Activated CD4-positive, alpha-beta T cell treated with anti-CD3 and anti-CD28 coated beads for 4 hours (primary cell): ENCODE measurements at places on chromosomes 12 and 14.

DNA sequence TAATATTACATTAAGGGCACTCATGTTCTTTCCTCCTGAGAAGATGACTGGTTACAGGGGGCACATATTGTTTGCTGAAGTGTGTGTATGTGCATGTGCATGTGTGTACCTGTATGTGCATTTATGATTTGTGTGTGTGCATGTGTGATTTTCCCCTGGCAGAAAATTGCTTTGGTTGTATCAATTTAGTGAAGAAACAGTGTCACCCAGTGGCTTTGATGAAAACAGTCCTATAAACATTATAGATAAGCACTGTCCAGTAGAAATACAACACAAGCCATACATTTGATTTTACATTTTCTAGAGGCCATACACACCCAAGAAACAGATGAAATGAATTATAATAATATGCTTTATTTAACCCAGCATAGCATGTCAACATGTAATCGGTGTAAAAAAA is 8.6 kb downstream of the PDE3A start:
- DNase-seq, result no peak

DNA sequence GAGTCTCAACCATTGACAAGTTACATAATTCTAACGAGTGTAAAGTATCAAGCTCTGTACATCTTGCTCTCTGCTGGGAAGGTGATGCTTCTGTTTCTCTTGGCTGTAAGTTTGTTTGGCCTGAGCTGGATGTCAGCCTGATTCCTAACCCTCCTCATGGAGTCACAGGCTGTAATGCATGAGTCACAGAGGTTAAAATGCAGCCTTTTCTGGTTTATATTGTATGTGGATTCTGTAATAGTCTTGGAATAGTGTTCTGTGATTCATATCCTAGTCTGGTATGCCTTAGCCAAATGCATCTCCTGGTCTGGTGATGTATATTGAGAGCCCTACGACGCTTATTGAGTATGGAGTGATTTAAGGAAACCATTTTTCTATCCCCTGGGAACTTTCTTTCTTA is 104.5 kb upstream of the FRMD6 start:
- no peak for DNase-seq

GRCh38 chr12:26466726-26467125 is 271.4 kb downstream of the SSPN start:
- no peak for DNase-seq

GRCh38 chr12:50614167-50614759 is 109.5 kb downstream of the DIP2B start:
- no peak for DNase-seq

GRCh38 chr12:51970904-51971646 is 19.6 kb downstream of the ACVR1B start:
- peak; percentile 24 for DNase-seq

GRCh38 chr14:74959596-74960180 is 4.3 kb upstream of the PGF start:
- DNase-seq, result no peak

DNA sequence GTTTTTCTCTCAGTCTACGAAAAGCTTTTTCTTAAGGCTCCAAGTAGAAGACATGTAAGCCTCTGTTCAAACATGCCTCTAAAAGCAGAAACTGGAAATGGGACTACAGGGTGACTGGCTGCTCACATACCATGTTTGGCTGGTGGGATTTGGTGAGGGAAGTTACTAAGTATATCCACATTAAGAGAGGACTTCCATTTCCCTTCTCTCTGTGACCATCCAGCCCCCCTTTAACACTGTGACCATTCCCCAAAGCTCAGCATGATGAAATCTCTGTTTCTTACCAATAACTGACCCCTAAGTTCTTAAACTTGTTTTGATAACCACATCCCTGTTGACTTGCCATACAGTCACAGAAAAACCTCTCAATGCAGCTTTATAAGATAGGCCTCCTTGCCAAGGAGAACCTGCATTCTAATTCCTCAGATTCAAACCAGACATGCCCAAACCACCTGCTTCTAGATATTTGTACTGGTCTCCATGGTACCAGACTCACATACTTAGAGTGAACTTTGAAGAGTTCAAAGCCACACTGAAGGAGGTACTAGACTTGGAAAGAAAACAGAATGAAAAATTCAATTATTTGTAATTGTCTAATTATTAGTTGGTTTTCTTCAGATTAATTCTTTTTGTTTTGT is 102.2 kb downstream of the VEZT start:
- DNase-seq, result no peak

GRCh38 chr12:13670285-13670866 is 311.0 kb downstream of the GRIN2B start:
- no peak for DNase-seq

DNA sequence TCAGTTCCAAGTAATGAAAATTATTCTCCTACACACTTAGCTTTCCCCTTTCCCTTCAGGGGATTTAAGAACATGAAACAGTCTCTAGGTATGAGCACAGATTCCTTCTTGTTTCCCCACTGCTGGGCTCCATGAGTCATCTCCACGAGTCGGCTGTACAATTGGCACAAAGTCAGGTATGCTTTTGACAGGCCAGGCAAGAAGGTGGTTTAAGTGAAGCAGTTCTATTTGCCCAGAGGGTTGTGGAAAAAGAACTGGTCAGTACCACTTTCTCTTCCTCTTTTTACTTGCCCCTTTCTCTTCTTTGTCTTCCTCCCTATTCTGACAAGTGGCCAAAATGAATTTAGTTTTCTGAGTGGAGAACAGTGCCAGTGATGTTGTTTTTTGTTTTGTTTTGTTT is 16.3 kb downstream of the DYNC1H1 start:
- no peak for DNase-seq

DNA sequence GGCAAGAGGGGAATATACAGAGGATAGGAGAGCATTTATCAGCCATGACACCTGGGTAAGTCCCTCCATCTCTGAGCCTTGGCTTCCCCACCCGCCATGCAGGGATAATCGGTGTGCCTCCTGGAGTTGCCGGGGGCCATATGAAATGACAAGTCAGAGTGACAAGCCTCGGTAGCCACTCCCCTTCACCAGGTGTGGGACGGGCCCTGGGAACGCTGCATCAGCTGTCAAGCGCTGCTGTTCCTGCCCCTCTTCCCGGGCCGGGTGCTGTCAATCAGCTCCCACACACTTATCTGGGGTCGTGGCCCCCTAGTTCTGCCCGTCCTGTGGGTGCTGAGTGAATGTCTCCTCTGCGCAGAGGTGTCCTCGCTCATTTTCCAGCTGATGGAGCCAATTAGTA is 57.2 kb downstream of the MVK start:
- DNase-seq, result no peak

DNA sequence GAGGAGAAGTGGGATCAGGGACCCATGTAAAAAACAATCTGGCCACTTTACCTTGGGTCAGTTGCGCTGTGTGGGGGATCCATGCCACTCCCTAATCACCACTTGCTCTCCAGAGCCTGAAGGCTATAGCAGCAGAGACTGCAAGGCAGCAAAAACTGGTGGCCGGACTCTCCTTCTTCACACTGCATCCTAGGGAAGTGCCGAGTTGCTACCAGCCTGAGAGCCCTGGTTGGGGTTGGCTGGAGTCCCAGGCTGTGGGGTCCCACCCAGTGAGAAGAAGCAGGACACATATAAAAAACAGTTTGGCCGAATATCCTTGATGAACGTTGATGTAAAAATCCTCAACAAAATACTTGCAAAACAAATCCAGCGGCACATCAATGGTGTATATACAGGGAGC is 341.2 kb downstream of the AEBP2 start:
- DNase-seq, result no peak

DNA sequence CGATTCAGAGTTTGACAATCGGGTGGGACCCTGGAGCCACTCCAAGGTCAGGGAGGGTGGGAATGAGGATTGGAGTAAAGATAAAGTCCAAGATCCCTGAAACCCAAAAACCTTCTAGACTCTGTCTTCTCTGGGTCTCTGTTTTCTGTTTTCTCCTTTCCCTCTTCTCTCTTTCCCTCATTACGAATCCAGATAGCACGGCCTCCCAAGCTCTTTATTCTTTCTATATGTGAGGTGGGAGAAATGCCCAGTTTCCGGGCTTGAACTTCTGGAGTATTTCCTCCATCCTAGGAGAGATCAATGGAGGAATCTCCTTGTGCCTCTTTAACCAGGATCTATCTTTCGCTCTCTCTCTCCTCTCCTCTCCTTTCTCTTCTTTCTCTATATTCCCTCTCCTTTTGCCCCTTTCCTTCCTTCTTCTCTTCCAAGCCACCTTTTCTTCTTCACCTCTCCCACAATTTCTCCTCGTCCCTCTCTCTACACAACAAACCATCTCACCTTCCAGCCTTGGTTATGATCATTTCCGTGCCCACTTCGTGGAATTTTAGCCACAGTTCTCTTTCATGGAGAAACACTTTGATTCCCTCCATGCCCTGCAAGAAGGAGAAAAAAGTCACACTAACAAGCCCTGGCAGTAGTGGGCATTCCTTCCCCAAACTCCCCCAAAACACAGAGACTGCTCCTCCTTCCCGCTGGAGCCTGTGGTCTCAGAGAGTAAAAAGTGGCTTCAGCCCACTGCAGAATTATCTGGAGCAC is 4.4 kb downstream of the TBX5 start:
- no peak for DNase-seq

DNA sequence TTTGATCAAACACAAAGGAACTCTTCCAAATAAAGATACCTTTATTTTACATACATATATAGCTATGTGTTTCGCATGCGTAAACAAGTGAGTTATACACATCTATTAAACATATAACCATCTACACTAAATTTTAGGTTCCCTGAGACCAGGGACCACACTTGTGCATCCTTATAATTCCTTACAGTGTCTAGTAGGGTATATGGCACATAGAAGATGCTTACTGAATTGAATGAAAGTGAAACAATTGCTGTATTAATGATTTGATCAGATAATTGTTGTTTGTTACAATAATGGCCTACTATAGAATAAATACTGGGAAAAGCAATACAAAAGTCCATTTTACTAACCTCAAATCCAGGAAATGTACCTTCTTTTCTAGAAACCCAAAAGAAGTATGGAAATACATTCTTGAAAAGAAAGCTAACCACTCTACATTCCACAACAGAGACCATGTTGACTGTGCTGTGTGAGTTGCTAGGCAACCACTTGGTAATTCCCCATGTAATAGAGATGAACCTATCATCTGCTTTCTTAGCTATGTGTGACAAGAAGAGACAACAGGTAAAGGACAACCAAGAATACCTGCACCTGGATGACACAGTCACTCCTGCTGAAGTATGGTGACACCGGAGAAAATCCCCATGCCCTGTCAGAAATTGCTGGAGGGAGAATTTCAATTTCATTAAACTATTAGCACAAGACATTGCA is 11.9 kb upstream of the CIPC start:
- no peak for DNase-seq

GRCh38 chr12:44812062-44812461 is 64.1 kb downstream of the NELL2 start:
- DNase-seq, result peak; percentile 53

- DNase-seq, result no peak
These were observed 213.0 kb downstream of the ADGRD1 start for GRCh38 chr12:131166717-131167116.

GRCh38 chr12:50018154-50018553 is 7.1 kb downstream of the RACGAP1 start:
- no peak for DNase-seq

- no peak for DNase-seq
These were observed 252.2 kb downstream of the BTG1 start for GRCh38 chr12:91893476-91893875.

DNA sequence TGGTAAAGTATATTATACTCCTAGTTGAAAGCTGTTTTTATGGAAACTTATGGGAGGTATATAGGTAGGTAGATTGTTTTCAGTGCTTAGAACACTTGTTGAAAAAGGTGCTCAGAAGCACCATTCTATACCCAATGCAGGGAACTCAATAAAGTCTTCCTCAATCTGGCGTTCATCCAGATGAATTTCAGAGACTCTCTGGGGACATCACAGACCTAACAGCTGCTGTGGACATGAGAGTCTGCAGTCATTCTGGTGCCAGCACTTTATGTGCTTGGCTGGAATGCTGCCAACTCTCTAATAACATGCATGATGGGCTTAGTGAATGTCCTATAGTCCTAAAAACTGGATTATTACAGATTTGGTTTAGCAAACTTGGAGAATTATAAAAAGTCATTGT is 115.9 kb downstream of the NTN4 start:
- DNase-seq, result no peak

DNA sequence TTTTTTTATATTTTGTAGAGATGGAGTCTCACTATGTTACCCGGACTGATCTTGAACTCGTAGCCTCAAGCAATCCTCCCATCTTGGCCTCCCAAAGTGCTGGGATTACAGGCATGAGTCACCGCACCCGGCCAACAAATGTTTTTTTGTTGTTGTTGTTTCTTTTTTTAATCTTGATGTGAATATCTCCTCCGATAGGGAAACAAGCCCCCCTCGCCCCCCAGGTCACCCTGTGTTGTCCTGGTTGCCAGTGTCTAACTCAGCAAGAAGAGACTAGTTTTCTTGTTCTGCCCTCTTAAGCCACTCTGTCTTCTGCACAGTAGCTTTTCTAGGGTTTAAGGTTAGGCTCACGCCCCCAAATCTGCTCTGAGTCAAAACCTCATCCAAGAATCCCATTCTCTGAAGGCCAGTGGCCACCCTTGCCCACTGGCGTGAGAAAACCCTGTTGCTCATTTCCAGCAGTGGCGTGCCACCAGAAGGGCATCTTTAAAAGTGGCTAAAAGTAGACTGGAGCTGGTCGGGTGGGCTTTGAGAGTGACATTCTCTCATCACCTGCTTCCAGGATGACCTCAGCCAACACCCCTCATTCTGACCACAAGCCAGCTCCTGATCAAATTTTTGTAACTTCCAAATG is 42.7 kb downstream of the C14orf132 start:
- no peak for DNase-seq

- no peak for DNase-seq
These were observed 275.3 kb downstream of the CCER1 start for GRCh38 chr12:90679674-90680073.

- no peak for DNase-seq
These were observed 47.2 kb upstream of the GARIN6 start for GRCh38 chr12:99600388-99600787.

GRCh38 chr12:122956035-122956434 is 10.2 kb downstream of the ABCB9 start:
- DNase-seq, result no peak

DNA sequence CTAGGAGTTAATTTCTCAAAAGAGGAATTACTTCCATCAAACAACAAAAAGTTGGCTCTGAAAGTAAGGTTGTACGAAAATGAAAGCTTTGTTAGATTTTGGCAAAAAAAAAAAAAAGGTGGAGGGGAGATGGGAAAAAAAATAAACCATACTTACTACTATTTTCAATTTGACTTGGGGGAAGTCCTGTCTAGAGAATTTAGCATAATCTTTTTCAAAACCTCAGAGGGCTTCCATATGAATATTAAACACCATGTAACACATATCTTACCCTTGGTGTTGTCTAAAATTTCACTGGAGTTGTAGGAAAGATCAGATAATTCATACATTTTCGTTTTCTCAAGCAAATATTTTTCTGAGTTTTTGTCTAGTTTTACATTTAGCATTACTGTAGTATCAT is 17.5 kb downstream of the GRIP1 start:
- DNase-seq, result no peak

GRCh38 chr14:65833267-65833880 is 420.8 kb downstream of the FUT8 start:
- DNase-seq, result no peak

GRCh38 chr14:61388173-61388975 is 67.0 kb downstream of the PRKCH start:
- DNase-seq, result peak; percentile 18
